ENCODE measurements at places on chromosomes 12 and 14. TPM values are rescaled to one million over a fixed set of nuclear protein-coding genes. Genes with fewer than 3 reads are reported as not detected.

The FGF23 gene
- not detected for polyA plus RNA-seq

DNA sequence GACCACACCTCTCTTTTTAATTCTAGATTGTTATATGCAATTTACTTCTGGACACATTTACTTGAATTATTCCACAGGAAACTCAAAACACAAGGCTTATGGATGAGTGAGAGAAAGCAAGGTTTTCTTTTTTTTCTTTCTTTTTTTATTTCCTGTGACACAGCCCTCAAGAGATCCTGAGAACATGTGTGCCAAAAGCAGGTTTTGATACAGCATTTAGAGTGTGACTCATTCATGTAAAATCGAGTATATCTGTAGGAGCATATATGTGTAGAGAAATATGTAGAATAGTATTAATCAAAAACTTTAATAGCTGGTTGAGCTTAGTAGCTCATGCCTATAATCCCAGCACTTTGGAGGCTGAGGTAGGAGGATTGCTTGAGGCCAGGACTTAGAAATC lies 4.4 kb upstream of the MAX start:
- no peak for DNase-seq

The SPX gene
- 1.6 TPM for polyA plus RNA-seq

The KERA gene
- not detected for polyA plus RNA-seq

DNA sequence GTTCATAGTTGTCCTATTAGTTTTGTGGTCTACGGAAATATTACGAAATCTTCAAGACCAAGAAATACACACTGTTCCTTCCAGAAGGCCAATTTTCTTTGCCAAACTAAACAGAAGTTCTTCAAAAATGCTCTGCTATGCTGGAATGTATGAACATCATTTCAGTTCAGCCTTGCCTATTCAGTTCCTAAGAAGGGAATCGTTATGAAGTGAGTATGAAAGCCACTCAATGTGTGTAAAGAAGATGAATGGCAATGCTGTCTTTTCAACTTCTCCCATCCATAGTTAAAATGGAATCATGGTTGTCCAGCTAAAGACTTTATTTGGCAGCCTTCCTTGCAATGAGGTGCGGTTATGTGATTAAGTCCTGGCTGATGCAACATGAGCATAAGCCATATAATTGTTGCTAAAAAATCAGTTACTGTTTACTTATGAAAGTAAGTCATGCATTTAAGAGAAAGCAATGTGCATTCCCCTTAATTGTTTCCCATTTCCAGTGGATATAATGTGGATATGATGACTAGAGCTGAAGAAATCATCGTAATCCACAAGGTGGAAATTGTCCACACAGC lies 73.8 kb upstream of the PTPRR start:
- peak; percentile 47 for DNase-seq

The RFX4 gene
- not detected for polyA plus RNA-seq

The GPRC5D gene
- polyA plus RNA-seq: not detected

- no peak for DNase-seq
Measured at GRCh38 chr12:4346931-4347330, 25.9 kb downstream of the TIGAR start.

Data from stomach (tissue), 19 donors.